ENCODE measurements at places on chromosomes 6 and 20. TPM values are rescaled to one million over a fixed set of nuclear protein-coding genes. Genes with fewer than 3 reads are reported as not detected.

KCNQ5 gene
- not detected for total RNA-seq

- no peak overlapping the region for H3K4me3 ChIP-seq
- H3K27ac ChIP-seq: no peak overlapping the region
- H3K27me3 ChIP-seq: peaks cover 9% of the 10 kb centered on the region
- H3K36me3 ChIP-seq: no peaks in the 10 kb centered on the region
Observed at GRCh38 chr6:39078695-39079094, 30.1 kb downstream of the GLP1R start.

DNA sequence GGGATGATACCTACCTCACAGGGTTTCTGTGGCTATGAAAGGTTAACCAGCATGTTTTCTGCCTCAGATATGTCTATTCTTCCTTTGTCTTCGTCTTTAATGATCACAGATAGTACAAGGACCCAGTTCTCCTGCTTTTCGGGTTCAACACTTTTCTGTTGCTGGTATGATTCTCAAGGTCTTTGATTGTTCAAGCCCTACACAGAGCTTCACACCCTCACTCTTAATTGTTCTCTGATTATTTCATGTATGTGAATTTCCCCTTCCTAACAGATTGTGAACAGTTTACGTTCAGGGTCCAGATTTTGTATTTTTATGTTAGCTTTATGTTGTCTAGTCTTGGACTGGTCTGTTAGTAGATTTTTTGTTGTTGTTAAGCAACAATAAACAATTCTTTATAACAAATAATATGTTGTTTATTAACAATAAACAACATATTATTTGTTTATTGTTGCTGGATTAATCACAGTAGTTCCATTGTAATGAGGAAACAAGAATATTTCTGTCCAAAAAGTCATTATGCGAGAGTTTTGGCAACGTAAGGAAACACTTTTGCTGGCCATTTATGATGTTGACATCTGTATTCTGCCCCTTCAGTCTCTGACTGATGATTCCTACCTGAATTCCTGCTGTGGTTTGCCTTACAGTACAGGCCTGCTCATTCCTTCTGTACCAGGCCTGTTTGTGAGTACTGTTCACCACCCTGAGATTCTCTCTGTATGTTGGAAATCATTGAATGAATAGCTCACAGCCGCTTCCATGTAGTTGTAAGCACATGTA lies 27.2 kb upstream of the TULP4 start:
- H3K4me3 ChIP-seq: no peak overlapping the region
- DNase-seq: no peak
- H3K36me3 ChIP-seq: peaks cover 28% of the 10 kb centered on the region
- no peaks in the 10 kb centered on the region for H3K27me3 ChIP-seq
- H3K4me1 ChIP-seq: no peaks in the 10 kb centered on the region
- H3K27ac ChIP-seq: no peak overlapping the region

TSHZ2 gene
- total RNA-seq: not detected

GRCh38 chr20:17796091-17796563 lies 96.4 kb downstream of the BANF2 start:
- H3K27me3 ChIP-seq: peaks cover 42% of the 10 kb centered on the region
- H3K4me1 ChIP-seq: peaks cover 32% of the 10 kb centered on the region
- DNase-seq: peak; percentile 82
- no peak overlapping the region for H3K27ac ChIP-seq

GRCh38 chr20:58117944-58118343 lies 110.5 kb downstream of the ANKRD60 start:
- H3K36me3 ChIP-seq: no peaks in the 10 kb centered on the region
- no peaks in the 10 kb centered on the region for H3K4me1 ChIP-seq
- no peak overlapping the region for H3K27ac ChIP-seq
- no peak overlapping the region for H3K4me3 ChIP-seq

OR2J3 gene
- not detected for total RNA-seq

VARS1 gene
- total RNA-seq: 59.2 TPM

DNA sequence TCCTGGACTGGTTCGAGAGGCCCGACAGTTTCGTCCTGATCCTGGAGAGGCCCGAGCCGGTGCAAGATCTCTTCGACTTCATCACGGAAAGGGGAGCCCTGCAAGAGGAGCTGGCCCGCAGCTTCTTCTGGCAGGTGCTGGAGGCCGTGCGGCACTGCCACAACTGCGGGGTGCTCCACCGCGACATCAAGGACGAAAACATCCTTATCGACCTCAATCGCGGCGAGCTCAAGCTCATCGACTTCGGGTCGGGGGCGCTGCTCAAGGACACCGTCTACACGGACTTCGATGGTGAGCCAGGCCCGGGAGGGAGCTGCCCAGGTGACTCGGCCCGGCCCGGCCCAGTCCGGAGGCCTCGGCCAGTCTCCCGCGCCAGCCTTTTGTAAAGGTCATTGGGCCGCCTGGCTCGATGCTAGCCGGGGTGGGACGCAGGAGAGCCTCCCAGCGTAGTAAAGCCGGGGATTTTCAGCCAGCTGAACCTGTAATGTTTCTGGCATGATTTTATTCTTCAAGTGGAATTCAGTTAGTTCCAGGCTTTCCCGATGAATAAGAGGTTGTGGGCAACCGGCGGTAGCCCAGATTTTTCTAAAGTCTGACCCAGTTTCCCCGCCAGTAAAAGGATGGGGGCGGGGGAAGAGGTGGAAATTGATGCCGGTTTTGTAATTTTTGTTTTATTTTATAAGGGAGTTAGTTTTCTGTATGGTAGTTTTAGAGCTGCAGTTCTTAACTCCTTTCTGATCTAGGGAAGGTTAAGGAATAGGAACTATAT lies 1.4 kb downstream of the PIM1 start:
- peaks cover 42% of the 10 kb centered on the region for H3K36me3 ChIP-seq
- H3K27me3 ChIP-seq: no peaks in the 10 kb centered on the region
- DNase-seq: no peak

DNA sequence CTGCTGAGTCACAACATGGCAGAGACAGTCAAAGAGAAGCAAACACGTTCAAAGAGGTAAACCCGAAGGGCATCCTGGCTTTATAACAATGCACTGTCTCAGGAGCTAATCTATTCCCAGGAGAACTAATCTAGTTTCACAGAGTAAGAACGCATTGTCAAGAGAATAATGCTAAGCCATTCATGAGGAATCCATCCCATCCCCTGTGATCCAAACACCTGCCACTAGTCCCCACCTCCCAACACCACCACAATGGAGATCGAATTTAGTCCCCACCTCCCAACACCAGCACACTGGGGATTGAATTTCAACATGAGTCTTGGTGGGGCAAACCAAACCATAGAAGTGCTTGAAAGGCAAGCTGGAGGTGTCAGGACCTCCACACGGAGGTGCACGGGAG lies 231.5 kb upstream of the ID4 start:
- no peaks in the 10 kb centered on the region for H3K4me1 ChIP-seq
- H3K36me3 ChIP-seq: no peaks in the 10 kb centered on the region
- no peak overlapping the region for H3K27ac ChIP-seq

KIF25 gene
- total RNA-seq: not detected

GTSF1L gene
- total RNA-seq: not detected

CDS2 gene
- total RNA-seq: 81.3 TPM

MRAP2 gene
- 3.5 TPM for total RNA-seq

DNA sequence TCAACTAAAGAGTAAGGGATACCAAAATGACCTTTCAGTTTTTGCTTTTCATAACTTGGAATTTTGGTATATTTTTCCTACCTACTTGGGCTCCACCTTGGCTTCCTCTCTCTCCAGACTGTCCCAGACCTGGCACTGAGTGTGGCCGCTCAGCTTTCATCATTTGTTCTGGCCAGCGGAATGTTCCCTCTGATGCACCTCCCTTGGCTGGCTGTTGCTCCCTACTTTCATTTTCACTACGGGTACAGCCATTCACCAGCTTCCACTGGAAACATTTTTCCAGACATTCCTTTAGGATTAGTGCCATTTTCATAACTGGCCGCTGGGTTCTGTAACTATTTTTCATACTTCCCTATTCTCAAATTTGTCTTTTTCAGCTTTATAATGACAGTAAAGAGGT lies 487.4 kb downstream of the TENT5A start:
- no peaks in the 10 kb centered on the region for H3K27me3 ChIP-seq
- H3K4me3 ChIP-seq: peak overlapping the region; percentile 30
- H3K36me3 ChIP-seq: no peaks in the 10 kb centered on the region
- no peaks in the 10 kb centered on the region for H3K4me1 ChIP-seq
- no peak overlapping the region for H3K27ac ChIP-seq
- DNase-seq: peak; percentile 7
